ENCODE measurements at places on chromosomes 3 and 15.
A peak's percentile ranks its signal among the peaks of the same experiment; 100 is the strongest.

DNA sequence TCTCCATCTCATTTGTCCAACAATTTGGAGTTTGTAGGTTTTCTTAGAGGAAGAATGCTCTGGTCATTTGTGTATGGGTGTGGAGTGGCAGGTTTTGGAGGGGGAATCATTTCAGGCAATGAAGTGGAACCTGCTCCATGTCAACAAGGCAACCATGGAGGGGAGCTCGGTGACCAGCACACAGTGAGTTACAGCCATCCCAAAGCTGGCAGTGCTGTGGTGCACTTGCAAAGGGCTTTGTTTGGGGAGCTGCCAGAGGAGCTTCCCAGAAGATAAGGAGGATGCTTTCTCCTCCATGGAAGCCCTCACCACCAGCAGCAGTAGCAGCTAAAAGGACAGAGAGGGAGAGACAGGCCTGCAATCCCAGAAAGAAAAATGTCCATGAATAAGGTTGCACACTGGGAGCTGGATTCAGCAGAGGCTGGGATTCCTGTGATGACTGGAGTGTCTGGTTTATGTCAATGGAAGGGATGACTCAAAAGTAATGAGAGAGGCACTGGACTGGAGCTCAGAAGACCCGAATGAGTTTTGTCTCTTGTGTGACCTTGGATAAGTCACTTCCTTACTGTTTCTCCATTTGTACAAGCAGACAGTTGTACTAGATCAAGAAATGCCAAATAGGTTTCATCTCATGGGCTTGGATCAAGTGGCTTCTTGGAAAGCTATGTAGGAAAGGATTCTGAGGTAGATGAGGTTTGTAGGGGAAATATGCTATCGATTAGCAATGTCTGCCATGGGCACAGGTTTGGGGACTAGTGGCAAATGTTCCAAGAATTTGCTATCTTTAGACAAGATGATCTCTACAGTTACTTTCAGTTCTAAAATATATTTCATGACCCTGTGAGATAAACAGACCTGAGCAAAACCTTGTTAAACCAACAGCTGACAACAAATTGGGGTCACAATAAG lies 27.2 kb upstream of the UBE2Q2 start:
- H3K27ac ChIP-seq = no peak overlapping the region
- H3K36me3 ChIP-seq = no peaks in the 10 kb centered on the region
- peaks cover 2% of the 10 kb centered on the region for H3K27me3 ChIP-seq
- peak overlapping the region; percentile 21 for H3K4me3 ChIP-seq
- no peak for DNase-seq

GRCh38 chr15:68618908-68619698 lies 40.3 kb downstream of the CORO2B start:
- peaks cover 7% of the 10 kb centered on the region for H3K27me3 ChIP-seq
- no peak for DNase-seq
- H3K4me3 ChIP-seq = no peak overlapping the region
- no peaks in the 10 kb centered on the region for H3K4me1 ChIP-seq

DNA sequence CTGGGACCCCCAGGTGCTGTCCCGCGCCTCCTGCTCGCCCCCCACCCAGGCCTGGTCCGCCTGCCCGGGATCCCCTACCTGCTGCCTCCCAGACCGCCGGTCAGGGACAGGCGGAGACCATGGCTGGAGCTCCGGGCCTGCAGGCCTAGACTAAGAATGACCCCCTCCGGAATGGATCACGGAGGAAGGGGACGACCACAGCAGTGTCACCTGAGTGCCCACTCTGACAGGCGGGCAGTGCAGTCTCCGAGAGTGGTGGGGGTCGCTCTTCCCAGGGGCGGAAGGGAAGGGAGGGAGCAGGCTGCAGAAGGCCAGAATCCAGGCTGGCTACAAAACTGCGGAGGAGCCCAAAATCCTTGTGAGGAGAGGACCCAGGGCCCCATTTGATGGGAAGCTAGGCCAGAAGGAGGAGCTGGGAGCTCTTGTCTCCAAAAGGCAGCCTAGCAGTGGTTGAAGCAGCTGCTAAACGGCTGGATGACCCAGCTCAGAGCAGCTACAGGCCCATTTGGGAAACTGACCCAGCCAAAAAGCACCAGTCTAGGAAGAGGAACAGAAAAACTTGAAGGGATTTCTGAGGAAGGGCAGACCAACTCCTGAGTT lies 908 bp upstream of the RAB43 start:
- H3K4me3 ChIP-seq = peak overlapping the region; percentile 70
- H3K27me3 ChIP-seq = no peaks in the 10 kb centered on the region
- no peak for DNase-seq
- peak overlapping the region; percentile 94 for H3K27ac ChIP-seq
- H3K4me1 ChIP-seq = peaks cover 40% of the 10 kb centered on the region

DNA sequence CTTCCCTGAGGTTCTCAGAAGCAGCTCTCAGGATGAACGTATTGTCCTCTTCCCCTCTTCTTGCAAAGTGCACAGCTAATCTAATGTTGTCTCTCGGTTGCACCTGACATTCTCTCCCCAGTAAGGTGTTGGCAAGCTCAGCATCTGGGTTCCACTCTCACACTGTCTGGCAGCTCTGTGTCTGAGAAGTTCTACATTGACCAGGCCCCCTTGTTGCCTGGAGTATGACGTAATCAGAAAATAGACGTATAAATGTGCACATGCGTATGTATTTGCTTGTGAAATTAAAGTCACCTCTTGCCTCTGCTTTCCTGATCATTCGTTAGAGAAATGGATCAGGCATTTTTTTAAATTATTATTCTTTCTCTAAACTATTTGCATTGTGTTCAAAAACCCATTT lies 67.7 kb downstream of the USF3 start:
- no peak overlapping the region for H3K4me3 ChIP-seq
- no peak for DNase-seq
- no peak overlapping the region for H3K27ac ChIP-seq

GRCh38 chr15:55685286-55685685 lies 57.7 kb downstream of the PRTG start:
- H3K36me3 ChIP-seq = no peaks in the 10 kb centered on the region
- peaks cover 7% of the 10 kb centered on the region for H3K4me1 ChIP-seq
- no peak for DNase-seq
- H3K4me3 ChIP-seq = no peak overlapping the region
- H3K27ac ChIP-seq = no peak overlapping the region

DNA sequence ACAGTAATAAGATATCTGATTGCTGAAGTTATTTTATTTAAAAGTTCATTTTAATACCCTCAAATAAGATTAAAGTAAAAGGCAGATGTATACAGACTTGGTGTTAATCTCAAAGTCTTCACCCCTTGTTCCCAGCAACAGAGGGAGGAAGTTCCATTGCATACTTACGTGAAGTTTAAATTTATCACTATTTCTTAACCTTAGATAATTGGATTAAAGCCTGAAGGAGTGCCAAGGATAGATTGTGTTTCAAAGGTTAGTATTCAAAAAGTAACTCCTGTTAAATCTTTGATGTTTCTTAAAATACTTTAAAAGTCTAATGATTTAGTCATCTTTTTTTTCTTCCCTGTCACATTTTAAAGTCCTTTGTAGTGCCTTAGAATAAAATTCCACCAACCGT lies 39.3 kb downstream of the ATP1B3 start:
- no peak overlapping the region for H3K4me3 ChIP-seq
- no peak for DNase-seq
- H3K36me3 ChIP-seq = peaks cover 55% of the 10 kb centered on the region
- no peak overlapping the region for H3K27ac ChIP-seq

GRCh38 chr15:44308415-44308814 lies 19.9 kb downstream of the GOLM2 start:
- peaks cover 31% of the 10 kb centered on the region for H3K4me1 ChIP-seq
- H3K27ac ChIP-seq = peak overlapping the region; percentile 98
- peak overlapping the region; percentile 75 for H3K4me3 ChIP-seq
- no peak for DNase-seq

- DNase-seq = no peak
- H3K27me3 ChIP-seq = peaks cover 2% of the 10 kb centered on the region
- no peak overlapping the region for H3K27ac ChIP-seq
- no peak overlapping the region for H3K4me3 ChIP-seq
Observed at GRCh38 chr3:14849638-14850230, 31.0 kb downstream of the FGD5 start.

GRCh38 chr3:13016083-13016720 lies 57.0 kb downstream of the IQSEC1 start:
- H3K4me1 ChIP-seq = peaks cover 58% of the 10 kb centered on the region
- peak; percentile 90 for DNase-seq
- peaks cover 9% of the 10 kb centered on the region for H3K36me3 ChIP-seq
- peak overlapping the region; percentile 85 for H3K4me3 ChIP-seq

DNA sequence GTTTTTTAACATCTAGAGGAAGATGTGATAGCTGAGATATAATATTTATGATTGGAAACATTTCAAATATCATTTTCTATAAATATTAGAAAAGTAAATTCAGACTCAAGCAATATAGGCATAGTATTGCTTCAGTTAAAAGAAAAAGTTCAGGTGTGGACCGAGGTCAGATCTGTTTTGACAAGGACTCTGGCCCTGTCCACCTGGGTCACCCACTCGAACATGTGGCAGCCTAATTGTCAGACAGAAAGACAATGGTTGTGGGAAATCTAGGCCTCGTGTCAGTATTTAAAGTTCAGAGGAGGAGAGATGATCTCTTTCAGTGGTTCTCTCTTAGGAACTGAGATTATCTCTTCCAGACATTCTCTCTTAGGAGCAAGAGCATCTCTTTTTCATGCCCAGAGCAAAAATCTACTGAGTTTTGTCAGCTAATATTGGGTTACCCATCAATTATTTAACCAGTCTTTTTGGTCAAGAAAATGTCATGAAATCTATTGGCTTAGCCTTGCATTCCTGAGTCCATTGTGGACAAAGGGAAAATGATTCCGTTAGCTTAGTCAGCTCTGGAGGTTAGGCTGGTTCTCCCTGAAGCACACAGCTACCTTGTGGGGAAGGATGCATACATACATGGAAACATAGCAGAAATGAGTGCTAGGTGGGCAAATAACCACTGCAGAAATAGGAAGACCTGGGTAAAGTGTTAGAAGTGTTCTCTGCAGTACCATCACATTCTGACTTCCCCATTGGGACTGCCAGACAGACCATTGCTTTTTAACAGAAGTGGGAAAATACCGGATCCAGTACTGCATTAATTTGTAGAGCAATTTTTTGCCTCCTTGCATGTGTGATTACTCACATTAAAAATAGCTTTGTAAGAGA lies 343.3 kb downstream of the GRM7 start:
- H3K27ac ChIP-seq = no peak overlapping the region
- H3K27me3 ChIP-seq = no peaks in the 10 kb centered on the region
- no peaks in the 10 kb centered on the region for H3K36me3 ChIP-seq
- no peaks in the 10 kb centered on the region for H3K4me1 ChIP-seq
- no peak for DNase-seq

- DNase-seq = no peak
- no peak overlapping the region for H3K4me3 ChIP-seq
- peaks cover 2% of the 10 kb centered on the region for H3K36me3 ChIP-seq
- H3K4me1 ChIP-seq = peaks cover 4% of the 10 kb centered on the region
Observed at GRCh38 chr3:138747225-138747624, 87.5 kb downstream of the PIK3CB start.

DNA sequence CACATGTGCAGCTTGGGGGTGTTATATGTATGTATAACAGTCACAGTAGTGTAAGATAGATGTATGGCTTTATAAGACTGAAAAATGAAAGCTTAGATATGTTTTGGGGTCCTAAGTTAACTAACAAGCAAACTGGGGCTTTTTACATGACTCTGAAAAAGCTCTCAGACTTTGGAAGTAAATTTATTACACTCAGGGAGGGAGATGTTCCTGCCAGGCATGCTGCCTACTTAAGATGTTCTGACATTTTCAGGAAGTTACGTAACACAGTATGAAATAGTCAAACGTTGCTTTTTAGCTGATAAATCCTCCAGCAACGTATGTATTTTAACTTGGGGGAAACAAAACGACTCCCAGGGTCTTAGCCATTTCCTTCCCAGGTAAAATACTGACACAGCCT lies 1.7 kb upstream of the IFT57 start:
- peaks cover 3% of the 10 kb centered on the region for H3K36me3 ChIP-seq
- DNase-seq = no peak
- H3K4me1 ChIP-seq = peaks cover 46% of the 10 kb centered on the region
- H3K4me3 ChIP-seq = peak overlapping the region; percentile 100

DNA sequence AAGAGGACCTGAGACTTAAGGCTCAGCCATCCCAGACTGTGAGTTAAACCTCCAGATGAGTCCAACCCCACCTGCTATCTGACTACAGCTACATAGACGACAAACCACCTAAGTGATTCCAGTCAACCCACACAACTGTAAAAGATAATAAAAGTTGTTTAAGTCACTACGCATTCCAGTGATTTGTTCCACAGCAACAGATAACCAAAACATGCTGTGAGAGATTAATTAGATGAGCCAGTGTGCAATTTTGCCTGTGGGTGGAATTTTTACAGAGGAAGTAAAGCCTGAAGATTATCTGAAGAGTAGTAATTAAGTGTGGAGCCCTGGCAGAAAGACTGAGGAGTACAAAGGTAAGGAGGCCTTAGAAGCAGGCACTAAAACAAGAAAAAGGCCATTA lies 5.4 kb downstream of the BTBD1 start:
- H3K27me3 ChIP-seq = no peaks in the 10 kb centered on the region
- H3K27ac ChIP-seq = no peak overlapping the region
- peaks cover 28% of the 10 kb centered on the region for H3K4me1 ChIP-seq
- no peak overlapping the region for H3K4me3 ChIP-seq
- DNase-seq = no peak
- peaks cover 30% of the 10 kb centered on the region for H3K36me3 ChIP-seq

- peak overlapping the region; percentile 79 for H3K4me3 ChIP-seq
- H3K27ac ChIP-seq = peak overlapping the region; percentile 94
- peaks cover 78% of the 10 kb centered on the region for H3K36me3 ChIP-seq
- H3K4me1 ChIP-seq = peaks cover 78% of the 10 kb centered on the region
- peak; percentile 86 for DNase-seq
Observed at GRCh38 chr3:5197470-5198312, 10.2 kb downstream of the EDEM1 start.

- peaks cover 11% of the 10 kb centered on the region for H3K27me3 ChIP-seq
- no peak overlapping the region for H3K4me3 ChIP-seq
- H3K4me1 ChIP-seq = no peaks in the 10 kb centered on the region
- no peak for DNase-seq
- no peaks in the 10 kb centered on the region for H3K36me3 ChIP-seq
Observed at GRCh38 chr3:42853739-42854302, 21.9 kb downstream of the CYP8B1 start.

GRCh38 chr15:96470681-96471310 lies 140.3 kb downstream of the NR2F2 start:
- no peak for DNase-seq
- no peaks in the 10 kb centered on the region for H3K4me1 ChIP-seq
- no peaks in the 10 kb centered on the region for H3K36me3 ChIP-seq
- H3K4me3 ChIP-seq = no peak overlapping the region
- H3K27me3 ChIP-seq = no peaks in the 10 kb centered on the region
- H3K27ac ChIP-seq = no peak overlapping the region

DNA sequence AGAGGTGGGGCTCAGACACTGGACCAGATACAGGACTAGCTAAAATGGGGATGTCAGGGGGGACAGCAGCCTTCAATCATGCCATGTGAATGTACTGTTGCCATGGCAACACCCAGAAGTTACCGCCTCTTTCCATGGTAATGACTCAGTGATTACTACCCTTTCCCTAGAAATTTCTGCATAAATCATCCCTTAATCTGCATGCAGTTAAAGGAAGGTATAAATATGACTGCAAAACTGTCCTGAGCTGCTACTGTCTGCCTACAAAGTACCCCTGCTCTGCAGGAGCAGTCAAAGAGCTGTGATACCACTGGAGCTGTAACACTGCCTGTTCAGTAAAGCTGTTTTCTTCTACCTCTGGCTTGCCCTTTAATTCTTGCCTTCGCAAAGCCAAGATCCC lies 168.2 kb downstream of the PEAK1 start:
- no peaks in the 10 kb centered on the region for H3K4me1 ChIP-seq
- no peaks in the 10 kb centered on the region for H3K27me3 ChIP-seq
- H3K36me3 ChIP-seq = peaks cover 15% of the 10 kb centered on the region
- no peak overlapping the region for H3K4me3 ChIP-seq
- H3K27ac ChIP-seq = no peak overlapping the region

- H3K4me3 ChIP-seq = no peak overlapping the region
- H3K27ac ChIP-seq = no peak overlapping the region
- H3K4me1 ChIP-seq = no peaks in the 10 kb centered on the region
- no peaks in the 10 kb centered on the region for H3K36me3 ChIP-seq
Observed at GRCh38 chr3:34067536-34068051, 269.2 kb downstream of the PDCD6IP start.
